ENCODE measurements at places on chromosomes 1 and 21.

- DNase-seq: peak; percentile 31
Measured at GRCh38 chr1:177256153-177257075, 85.7 kb downstream of the BRINP2 start.

DNA sequence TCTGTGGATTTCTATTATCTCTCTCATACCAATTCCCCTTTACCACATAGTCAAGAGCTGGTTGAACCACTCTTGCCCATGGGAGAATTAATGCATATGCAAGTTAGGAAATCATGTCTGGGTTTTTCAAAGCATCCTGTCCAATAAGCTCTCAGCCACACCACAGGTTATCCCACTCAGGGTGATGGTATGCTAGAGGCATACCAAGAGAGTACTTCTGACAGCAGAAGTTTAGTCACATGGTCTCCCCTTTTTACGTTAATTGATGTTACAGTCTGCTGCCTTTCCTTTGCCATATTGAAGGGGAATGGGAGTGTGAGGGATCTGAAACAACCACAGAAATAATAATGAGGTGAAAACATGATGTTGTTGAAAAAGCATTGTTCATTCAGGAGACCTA, 135.8 kb upstream of the PBX1 start:
- DNase-seq: no peak

DNA sequence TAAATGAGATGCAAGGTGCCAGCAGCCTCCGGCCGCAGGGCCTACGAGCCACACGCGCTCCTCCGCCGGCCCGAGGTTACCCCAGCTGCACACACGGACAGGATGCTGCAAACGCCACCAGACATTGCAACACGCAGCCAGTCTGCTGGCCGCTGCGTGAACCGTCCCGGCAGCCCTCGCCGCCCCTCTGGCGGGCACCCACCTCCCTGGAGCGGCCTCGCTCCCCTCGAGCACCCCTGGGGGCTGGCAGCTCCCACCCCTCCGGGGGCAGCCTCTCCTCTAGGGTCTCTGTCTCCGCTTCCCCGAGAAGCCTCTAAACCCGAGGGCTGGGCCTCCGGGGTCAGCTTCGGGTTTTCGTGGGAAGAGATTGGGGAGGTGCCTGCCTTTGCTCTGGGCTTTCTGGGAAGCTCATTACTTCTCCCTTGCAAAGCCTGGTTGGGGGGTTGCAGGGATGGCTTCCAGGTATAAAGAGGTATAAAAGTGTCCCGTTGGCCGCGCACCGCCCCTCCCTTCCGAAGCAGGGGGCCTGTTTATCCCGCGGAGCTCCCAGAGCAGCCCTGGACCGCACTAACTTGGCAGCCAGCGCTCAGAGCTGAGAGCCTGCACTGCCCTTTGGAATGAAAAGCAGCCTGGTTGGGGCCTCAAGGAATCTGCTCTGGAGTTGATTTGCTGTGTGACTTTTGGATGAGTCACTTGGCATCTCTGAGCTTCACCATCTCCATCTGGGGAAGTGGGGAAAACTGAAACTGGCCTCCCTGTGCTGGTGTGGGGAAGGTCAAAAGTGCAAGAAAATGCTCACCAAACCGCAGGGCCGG, 21.8 kb downstream of the DHRS3 start:
- DNase-seq: peak; percentile 45

- DNase-seq: no peak
Measured at GRCh38 chr1:243926803-243927245, 76.8 kb upstream of the AKT3 start.

DNA sequence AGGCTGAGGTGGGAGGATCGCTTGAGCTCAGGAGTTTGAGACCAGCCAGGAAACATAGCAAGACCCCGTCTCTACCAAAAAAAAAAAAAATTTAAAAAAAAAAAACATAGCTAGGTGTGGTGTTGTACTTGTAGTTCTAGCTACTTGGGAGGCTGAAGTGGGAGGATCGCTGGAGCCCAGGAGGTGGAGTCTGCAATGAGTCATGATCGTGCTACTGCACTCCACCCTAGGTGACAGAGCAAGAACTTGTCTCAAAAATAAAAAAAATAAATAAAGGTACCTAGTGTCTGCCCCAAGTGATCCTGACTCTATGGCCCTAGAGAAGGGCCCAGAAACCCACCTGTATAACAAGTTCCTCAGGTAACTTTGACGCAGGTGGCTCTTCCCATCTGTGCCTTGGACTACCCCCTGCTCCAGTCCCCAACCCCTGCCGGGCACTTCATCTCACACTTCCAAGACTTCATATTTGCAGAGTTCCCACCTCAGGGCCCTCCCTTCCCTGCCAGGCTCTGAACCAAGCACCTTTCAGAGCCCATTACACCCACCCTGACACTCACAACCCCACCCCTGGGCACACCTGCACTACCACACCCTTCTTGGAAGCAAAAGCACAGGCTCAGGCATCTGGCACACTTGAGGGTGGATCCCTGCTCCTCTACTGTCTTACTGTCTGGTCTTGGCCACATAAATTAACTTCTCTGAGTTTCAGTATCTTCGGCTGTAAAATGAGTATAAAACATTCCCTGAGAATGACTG, 80.2 kb upstream of the KLHDC7A start:
- no peak for DNase-seq

DNA sequence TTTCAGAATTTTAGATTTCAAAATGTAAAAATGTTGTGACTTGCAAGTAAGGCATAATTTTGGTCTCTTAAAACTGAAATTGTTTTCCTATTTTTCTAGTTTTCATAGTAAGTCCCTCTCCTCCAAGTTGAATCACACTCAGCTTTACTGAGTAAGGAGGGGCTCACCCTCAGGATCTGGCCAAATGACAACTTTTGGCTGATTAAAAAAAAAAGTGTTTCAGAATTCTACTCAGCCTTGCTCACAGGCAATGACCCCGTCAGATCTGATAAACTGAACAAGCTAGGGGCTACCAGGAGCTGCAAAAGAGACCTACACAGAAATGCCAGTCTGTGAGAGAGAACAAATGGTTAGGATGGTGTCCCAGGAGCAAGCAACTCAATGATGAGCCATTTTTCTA, 159.8 kb downstream of the PBX1 start:
- no peak for DNase-seq

DNA sequence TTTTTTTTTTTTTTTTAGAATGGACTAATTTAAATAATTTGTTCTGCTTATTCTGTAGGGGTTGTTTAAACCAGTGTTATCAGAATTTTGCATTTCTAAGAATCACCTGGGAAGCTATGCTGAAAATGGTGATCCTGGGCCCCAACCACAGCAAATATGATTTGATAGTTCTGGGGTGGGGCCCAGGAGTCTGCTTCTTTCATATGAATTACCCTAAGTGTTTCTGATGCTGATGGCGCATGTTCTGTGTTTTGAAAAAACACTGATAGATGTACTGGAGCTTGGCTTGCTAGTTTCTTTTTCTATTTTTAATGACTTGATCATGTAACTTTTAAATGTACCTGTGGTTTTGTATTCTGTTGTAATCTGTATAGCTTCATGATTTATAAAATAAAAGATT, 89.3 kb downstream of the CDC14A start:
- no peak for DNase-seq

- no peak for DNase-seq
Measured at GRCh38 chr1:114610546-114611245, 29.3 kb upstream of the BCAS2 start.

- no peak for DNase-seq
Measured at GRCh38 chr1:43622471-43622870, 27.5 kb upstream of the KDM4A start.

DNA sequence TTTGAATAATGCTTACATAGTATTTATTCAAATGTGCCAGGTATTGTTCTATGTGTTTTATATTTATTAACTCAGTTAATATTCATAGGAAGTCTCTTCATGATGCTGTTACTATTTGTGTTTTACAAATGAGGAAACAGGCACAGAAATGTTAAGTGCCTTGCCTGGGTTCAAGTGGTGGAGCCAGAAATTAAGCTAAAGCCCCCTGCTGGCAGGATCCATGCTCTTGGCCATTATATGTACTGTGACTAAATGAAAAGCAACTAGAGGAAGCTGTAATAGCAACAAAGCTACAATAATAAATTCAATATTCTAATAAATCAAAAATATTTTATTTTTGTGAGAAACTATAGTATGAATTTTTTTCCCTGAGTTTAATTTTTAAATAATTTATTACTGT, 30.0 kb downstream of the IARS2 start:
- peak; percentile 23 for DNase-seq

DNA sequence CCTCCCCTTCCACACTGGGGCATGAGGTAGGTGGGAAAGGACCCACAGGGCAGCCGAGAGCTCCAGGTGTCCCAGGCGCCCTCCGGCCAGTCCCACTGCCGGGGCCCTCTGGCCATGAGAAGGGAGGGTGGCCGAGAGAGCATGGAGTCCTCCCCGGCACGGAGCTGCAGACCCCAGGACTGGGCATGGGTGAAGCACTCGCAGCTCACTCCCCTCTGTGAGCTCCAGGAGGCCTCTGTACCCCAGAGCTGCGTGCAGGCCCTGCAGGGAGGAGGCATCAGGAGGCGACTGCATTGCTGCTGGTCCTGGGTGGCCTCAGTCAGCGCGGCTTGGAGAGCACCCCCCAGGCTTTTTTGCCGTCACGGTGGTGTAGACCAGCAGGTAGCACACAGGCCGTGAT, 80.1 kb upstream of the TTC34 start:
- no peak for DNase-seq

GRCh38 chr1:206470692-206471414, 577 bp downstream of the IKBKE start:
- DNase-seq: no peak

DNA sequence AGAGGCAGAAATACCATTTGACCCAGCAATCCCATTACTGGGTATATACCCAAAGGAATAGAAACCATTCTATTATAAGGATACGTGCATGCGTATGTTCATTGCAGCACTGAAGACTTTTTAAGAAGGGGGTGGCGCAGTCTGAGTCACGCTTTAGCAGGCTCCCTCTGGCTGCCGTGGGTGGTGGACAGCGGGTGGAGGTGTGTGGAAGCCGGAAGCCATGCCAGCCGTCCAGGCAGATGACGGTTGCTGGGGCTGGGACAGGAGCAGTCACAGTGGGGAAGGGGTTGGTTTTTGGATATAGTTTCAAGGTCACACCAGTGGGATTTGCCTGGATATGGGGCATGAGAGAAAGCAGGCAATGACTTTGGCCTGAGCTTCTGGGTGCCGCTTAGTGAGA, 270.5 kb downstream of the GRIK3 start:
- no peak for DNase-seq

- peak; percentile 3 for DNase-seq
Measured at GRCh38 chr1:246836209-246836966, 95.4 kb downstream of the AHCTF1 start.

GRCh38 chr1:79325126-79325525, 318.6 kb upstream of the ADGRL4 start:
- no peak for DNase-seq

GRCh38 chr1:15016526-15016925, 137.0 kb upstream of the TMEM51 start:
- no peak for DNase-seq

DNA sequence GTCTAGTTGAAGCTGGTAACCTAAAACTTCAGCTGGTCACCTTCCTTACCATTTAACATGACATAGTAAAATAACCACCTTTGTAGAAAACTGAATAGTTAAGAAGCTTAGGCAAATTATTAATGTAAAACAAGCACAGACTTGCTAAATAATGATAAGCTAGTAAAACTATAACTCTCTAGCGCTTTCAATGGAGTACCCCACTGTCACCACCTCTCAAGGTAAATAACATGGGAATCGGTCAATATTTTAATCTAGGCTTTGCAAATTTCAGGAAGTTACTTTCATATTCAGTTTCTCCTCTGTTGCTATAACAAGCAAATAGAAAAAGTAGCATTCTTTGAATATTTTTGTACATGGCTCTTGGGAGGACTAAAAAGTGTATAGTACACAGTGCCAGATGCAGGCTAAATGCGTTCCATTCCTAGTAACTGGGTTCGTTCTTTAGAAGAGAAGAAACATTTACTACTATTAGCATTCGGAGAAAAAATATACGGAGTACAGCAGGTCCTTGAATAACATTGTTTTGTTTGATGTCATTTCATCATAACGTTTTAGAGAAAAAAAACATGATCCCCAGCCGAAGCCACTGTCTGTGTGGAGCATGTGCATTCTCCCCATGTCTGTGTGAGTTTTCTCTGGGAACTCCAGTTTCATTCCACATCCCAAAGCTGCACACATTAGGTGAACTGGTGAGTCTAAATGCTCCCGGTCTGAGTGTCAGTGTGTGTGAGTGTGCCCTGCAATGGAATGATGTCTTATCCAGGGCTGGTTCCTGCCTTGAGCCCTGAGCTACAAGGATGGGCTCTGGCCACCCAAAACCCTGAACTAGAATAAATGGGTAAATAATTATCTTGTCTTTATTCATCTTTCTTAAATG, 52.5 kb downstream of the EPRS1 start:
- no peak for DNase-seq

- DNase-seq: peak; percentile 92
Measured at GRCh38 chr1:8097077-8097799, 71.1 kb upstream of the ERRFI1 start.

DNA sequence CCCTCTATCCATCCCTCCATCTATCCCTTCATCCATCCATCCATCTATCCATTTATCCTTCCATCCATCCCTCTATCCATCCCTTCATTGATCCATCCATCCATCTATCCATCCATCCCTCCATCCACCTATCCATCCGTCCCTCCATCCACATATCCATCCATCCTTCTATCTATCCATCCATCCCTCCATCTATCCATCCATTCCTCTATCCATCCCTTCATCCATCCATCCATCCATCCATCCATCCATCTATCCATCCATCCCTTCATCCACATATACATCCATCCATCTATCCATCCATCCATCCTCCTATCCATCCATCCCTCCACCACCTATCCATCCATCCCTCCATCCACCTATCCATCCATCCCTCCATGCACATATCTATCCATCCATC, 23.6 kb downstream of the MATN1 start:
- DNase-seq: no peak

GRCh38 chr1:8370905-8371315, 53.0 kb downstream of the SLC45A1 start:
- no peak for DNase-seq
